ENCODE measurements at places on chromosomes 5 and 9.

GRCh38 chr5:176133289-176133870 is 104.8 kb upstream of the SIMC1 start:
- DNase-seq = no peak

DNA sequence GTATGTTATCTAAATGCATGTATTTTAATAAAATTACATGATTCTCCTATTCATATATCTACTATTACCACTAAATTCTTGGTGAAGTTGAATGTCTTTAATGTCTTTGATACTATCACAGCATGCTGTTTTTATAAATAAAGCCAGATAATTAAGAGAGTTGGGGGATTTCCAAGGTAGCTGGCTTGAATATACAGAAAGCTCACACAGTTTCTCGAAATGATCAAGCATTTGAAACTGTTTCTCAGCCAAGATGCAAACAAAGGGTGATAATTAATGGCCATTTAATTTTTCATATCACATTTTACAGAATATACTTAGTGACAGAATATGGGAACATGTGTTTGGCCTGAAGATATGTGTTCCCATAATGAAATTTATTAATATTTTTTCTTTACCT is 145.6 kb upstream of the CDH12 start:
- no peak for DNase-seq

DNA sequence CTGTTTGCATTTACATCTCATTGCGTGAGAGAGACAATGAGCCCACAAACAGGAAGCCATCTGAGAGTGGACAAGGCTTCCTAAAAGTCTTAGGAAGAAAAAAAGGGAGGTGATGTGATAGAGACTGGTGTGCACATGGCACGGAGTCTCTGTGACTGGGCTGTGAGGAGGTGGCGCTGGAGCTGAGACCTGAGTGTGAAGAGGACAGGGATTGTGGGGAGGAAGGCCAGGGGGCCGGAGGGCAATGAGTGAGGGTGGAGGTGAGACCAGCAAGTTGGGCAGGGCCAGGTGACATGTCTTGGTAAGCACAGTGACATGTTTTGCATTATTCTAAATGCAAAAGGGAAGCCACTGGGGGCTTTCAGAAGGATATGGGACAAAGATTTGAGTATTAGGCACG is 45.0 kb downstream of the TSPAN17 start:
- DNase-seq = no peak

DNA sequence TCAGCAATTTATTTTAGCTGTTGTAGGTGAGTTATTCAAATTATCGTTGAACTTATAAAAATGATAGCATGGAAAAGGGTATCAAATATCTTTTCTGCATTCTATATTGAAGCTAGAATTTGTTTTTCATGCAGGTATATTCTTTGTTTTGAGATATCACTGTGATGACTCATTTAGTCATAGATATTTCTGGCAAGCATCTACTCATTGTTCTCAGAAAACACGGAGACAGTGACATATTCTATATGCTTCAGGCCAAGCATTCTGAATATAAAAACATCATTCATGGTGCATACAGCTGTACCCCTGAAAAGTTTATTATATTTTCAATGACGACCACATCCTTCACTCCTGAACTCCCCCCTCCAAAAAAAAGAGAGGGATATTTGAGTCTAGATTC is 150.3 kb upstream of the GRIA1 start:
- DNase-seq = no peak

- no peak for DNase-seq
Measured at GRCh38 chr5:36651761-36652685, 45.6 kb downstream of the SLC1A3 start.

DNA sequence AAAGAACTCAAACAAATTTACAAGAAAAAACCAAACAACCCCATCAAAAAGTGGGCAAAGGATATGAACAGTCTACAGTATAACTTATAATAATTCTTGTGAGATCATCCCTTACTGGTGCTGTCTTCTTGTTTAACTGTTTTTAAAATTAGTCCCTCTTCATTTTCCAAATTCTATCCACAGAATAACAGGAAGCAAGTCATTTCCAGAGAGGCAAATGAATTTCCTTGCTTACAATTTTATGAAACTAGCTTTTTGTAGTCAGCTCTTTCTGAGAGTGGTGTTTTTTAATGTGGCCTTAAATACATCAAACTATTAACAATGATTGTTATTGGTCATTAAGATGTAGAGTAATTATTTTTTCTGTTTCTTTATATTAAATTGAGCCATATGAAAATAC is 40.6 kb downstream of the FAM174A start:
- DNase-seq = no peak

GRCh38 chr5:52657247-52657645 is 130.5 kb upstream of the ITGA1 start:
- no peak for DNase-seq

DNA sequence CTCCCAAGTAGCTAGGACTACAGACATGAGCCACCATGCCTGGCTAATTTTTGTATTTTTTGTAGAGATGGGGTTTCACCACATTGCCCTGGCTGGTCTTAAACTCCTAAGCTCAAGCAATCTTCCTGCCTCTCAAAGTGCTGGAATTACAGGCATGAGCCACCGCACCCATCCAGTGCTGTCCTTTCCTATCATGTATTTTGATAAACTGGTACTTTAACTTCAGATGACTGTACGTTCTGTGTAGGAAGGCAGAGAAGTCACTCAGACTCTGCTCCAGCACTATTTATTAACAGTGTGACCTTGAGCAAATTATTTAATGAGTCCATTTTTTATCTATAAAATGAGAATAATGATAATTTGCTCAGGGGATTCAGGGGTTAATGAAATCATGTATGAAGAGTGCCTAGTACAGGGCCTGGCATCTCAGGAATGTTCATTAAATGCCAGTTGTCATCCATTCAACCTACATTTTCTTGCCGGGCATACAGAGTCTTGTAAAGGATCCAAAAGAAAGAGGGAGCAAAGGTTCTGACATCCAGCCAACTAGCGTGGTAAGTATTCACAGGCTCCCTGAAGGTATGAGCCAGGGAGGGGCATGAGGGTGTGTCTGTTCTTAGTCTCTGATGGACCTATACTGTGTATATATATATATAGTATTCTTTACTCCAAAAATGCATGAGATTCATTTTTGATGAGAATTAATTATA is 201.9 kb downstream of the PBX3 start:
- no peak for DNase-seq

- DNase-seq = no peak
Measured at GRCh38 chr5:150444770-150445169, 4.8 kb downstream of the RPS14 start.

DNA sequence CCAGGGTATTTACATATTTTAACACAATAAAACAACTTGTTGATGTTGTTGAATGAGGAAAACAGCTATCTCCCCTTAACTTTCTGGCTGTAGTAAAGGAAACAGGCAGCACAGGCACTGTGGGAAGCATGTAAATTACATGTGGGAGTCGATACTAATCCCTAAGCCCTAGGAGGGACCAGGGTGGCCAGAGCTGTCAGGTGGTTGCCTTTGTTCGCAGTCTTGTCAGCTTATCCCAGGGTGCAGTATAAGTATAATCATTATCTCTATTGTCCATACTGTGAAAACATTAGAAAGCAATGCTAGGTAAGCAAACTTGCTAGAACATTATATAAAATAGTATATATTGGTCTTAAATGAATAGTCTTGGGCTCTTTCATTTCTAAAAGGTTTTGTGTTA is 125.6 kb upstream of the RPS23 start:
- no peak for DNase-seq

DNA sequence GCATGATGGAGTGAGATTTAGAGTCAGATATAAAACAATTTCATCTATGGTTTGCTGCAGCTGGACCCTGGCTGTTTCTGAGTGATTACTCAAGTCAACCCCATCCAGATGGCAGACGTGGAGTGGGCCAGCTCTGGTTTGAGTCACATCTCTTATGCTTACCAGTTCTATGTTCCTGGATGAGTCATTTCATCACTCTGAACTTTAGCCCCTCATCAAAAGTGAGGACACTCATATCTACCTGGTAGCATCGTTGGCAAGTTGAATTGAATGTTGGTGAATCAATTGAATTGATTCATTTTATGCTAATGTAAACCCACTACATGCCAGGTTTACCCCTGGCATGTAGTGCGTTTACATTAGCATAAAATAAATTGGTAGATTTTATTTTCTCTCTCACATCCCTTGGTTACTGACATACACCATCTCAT is 176.4 kb downstream of the FGF18 start:
- DNase-seq = no peak

DNA sequence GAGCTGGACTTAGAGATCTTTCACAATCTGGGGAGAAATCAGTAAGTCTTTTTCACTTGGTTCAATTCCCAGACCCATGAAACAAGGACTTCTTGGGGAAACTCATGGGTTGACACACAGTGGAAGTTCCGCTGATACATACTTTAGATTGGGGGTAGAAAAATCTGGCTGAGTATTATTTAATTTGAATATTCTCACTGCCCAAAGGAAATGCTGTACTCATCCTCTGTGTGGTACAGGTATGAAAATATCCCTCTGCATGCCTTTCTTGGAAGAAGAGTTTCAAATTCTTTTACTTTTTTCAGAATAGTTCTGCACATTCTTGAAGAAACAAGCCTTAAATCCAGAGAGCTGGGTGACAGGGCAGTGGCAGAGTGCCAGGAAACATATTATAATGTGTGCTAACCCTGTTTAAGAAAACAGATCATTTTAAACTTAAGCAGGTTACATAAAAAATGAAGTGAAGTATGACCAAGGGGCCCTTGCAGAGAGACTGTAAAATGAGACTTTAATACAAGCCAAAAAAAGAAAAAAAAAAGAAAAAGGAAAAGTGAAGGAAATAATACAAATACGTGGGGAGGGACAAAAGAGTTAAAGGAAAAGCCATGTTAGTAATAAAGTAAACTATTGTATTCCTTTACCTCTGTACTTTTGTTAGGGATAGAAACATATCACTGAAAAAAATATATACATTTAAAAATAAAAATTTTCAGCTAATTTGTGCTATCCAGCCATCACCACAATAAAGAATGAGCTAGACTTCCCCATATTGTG is 173.4 kb upstream of the NR3C1 start:
- no peak for DNase-seq
